HFFc6 (cell line): ENCODE measurements at places on chromosomes 11 and 22. TPM values are rescaled to one million over a fixed set of nuclear protein-coding genes. Genes with fewer than 3 reads are reported as not detected.

GRCh38 chr11:127738771-127739286 is 738.3 kb upstream of the KIRREL3 start:
- DNase-seq, result no peak

KRTAP5-2 gene
- total RNA-seq, result not detected in 3 replicates

- no peak for DNase-seq
Observed at GRCh38 chr11:78081583-78081982, 1.9 kb upstream of the NDUFC2 start.

LRRC51 gene
- 5.0 to 9.8 TPM (median 8.8 TPM) in 3 replicates for total RNA-seq

MUC15 gene
- total RNA-seq, result not detected in 3 replicates

DNA sequence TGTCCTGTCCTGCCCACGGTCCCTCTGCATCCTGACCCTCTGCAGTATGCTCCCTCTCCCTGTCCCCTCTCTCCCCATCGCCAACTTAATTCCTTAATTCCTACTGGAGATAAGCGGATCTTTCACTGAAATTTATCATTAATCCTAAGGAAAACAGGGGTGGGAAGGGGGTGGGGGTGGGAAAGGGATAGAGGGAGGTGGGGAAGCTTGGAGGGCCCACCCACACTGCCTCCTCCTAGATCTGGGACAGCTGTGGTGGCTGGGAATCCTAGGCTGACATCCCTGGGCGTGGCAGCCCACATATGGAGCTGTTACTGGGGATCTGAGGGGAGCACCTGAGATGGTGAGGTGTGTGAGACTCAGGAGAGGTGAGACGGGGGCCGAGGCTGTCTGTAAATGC is 14.4 kb downstream of the NECTIN1 start:
- DNase-seq, result no peak

DNA sequence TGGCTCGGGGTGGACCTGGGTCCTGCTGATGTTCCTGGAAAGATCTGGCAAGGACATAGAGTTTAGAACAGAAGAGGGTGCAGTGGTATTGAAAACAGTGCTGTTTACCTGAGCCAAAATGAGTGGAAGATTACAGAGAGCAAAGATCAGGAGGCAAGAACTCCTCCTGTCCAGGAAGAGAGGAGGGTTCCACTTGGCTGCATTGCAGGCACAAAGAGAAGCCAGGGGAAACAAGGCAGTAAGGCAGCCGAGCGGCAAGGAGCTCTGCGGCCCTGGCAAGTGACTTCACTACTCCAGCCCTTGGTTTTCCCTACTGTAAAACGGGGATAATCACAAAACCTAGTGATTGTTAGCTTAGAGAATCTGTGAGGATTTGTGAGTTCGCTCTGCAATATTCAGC is 3.7 kb upstream of the PACSIN2 start:
- DNase-seq, result no peak

DNA sequence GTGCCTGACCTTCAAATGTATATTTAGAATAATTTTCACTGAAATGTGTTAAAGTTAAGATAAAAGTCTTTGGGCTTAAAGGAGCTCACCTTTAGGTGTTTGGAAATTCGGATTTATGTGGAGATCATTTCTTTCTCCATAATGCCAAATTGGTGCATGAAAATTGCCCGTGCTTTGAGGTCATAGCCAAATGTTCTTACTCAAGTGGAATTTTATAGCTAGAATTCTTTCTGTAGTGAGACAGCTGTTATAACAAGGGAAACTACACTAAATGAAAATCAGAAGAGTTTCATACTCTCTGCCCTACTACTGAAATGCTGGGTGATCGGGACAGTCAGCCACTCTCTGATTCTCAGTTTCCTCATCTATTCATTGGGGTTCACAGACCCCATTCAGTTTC is 89.5 kb upstream of the DBX1 start:
- DNase-seq, result no peak

OR2AT4 gene
- not detected in 3 replicates for total RNA-seq

RIN1 gene
- 31.6 to 53.3 TPM (median 38.3 TPM) in 3 replicates for total RNA-seq

GRCh38 chr11:122617926-122618325 is 37.6 kb upstream of the UBASH3B start:
- DNase-seq, result no peak

DNA sequence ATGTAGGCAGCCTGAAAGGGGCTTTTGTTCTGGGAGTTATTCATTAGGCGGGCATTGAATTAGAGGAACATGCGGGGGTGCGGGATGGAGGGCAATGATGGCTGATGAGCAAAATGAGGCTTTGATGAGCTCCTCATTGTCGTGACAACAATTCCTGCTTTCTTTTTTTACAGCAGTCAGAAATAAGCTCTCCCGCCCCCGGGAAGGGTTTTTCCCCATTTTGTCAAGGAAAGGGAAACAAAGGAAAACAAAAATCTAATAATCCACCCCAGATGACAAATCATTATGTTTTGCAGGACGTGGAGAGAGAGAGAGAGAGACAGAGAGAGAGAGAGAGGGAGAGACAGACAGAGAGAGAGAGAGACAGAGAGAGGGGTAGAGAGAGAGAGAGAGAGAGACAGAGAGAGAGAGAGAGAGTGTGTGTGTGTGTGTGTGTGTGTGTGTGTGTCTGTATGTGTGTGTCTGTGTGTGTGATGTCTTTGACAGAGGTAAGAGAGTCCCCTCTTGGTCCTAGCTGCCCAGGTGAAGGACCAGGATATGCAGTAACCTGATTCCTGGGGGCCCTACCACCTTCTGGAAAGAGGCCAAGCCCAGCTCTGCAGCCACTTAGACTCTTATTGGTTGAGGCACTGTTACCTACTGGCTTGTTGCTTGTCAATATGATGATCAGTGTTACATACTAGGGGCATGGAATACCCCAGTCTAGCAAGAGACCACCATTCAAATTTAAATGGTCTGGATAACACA is 46.7 kb upstream of the PARVA start:
- DNase-seq, result no peak

LDHAL6A gene
- total RNA-seq, result not detected in 3 replicates
